Pancreas (tissue), 10 donors: ENCODE measurements at places on chromosomes 12 and 14.

DNA sequence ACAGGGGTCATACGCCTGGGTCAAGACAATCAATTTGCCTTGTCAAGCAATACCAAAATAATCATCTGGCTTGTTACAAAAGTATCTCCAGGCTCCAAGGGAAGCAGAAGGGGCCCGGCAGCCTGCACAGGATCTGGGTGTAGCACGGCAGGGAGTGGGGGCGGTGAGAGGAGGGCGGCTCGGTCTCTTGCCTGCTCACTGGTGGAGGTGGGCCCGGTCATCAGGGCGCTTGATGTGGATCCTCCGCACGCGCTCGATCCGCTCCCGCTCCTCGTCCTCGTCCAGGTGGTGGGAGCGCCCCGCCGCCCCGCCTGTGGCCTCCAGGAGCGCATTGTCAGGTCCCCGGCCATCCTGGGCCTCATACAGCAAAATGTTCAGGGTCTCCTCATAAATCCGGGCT lies 25.7 kb downstream of the KCTD10 start:
- no peak for DNase-seq

DNA sequence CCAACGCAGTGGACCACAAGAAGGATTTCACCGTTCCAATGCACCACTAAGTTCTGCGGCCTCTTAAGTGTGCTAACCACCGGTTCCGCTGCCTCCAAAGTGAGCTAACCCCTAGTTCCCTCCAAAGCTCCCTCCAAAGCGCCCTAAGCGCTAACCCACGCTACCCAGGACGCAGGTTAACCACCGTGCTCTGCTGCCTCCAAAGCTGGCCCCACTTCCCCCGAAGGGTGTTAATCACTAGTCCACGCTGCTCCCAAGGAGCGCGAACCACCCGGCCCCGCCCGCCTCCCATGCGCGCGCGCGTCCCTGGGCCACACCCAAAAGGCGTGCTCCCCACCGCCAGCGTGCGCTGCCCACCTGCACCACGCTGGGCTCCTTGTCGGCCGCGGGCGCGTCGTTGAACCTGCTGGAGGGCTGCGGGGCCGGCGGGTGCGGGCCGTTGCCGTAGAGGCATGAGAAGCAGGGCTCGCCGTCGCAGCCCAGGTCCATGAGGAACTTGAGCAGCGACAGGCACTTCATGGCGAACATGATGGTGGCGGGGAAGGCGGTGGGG lies 11.7 kb downstream of the FAM181A start:
- DNase-seq = no peak

- DNase-seq = no peak
Observed at GRCh38 chr14:52918486-52918885, 32.4 kb downstream of the FERMT2 start.

GRCh38 chr12:63955831-63956666 lies 111.5 kb downstream of the SRGAP1 start:
- DNase-seq = no peak

GRCh38 chr14:103541709-103542604 lies 13.0 kb downstream of the TRMT61A start:
- no peak for DNase-seq

DNA sequence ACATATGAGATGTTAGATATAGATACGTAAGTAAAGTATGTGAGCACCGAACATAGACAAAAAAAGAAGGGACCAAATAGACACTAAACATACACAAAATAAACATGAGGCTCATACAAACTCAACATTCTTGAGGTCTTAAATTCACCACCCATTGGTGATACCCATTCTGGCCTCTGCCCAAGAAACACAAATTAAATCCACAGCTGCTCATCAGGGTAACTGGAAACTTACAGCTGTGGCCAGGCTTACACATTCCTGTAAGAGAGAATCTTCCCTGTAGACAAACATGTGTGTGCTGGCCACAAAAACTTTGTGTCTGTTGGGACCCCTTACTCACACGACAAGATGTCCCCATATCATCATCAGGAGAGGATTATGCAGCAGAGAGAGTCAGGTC lies 22.4 kb downstream of the MAGOHB start:
- no peak for DNase-seq

DNA sequence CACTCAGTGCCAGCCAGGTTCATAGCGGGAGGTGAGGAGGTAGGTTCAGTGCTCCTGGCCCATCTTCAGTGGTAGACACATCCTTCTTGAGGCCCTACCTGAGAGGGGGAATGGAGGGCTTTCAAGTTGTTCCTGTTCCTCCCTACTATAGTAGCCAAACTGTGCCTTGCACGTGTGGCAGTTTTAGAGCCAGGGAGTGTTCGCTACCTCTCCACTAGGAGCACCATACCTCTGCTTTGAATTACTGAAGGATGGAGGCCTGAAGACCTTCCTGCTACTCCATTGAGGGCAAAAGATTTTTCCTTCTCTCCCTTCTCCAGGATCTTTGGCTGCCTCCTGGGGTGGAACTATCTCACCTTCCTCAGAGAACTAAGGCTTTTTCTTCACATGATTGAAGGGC lies 5.9 kb upstream of the ALG10 start:
- DNase-seq = no peak

- no peak for DNase-seq
Observed at GRCh38 chr14:22291406-22291805, 297.6 kb downstream of the DAD1 start.

DNA sequence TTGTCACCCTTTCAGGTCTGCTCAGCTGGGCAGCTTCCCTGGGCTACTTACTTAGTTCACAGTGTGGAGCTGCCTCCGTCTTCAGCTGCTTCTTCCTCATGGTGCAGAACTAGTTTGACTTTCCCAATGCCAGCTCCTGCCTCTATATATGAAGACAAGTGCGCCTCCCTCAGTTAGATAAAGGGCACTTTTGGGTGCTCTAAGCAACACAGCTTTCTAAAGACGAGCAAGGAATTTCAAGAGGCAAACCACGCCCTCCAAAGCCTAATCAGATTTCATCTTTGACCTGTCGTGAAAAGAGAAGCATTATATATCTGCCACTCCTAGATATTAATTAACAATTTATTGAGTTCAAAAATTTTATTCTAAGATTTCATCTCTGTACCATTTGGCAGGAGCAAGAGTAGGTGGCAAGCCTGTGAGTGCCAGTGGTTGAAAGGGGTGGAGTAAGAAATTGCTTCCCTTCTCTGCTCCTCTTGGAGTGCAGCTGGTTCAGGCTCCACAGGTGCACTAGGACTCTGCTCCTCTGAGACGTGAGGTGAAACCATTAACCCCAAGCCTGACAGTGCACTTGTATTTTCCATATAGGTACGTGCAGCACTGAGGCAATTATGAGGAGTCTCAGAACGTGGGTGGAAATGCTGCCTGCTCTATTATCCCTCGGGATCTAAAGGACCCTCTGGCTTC lies 2.1 kb upstream of the SLC11A2 start:
- no peak for DNase-seq

GRCh38 chr12:5033883-5034282 lies 9.8 kb upstream of the KCNA5 start:
- DNase-seq = no peak

DNA sequence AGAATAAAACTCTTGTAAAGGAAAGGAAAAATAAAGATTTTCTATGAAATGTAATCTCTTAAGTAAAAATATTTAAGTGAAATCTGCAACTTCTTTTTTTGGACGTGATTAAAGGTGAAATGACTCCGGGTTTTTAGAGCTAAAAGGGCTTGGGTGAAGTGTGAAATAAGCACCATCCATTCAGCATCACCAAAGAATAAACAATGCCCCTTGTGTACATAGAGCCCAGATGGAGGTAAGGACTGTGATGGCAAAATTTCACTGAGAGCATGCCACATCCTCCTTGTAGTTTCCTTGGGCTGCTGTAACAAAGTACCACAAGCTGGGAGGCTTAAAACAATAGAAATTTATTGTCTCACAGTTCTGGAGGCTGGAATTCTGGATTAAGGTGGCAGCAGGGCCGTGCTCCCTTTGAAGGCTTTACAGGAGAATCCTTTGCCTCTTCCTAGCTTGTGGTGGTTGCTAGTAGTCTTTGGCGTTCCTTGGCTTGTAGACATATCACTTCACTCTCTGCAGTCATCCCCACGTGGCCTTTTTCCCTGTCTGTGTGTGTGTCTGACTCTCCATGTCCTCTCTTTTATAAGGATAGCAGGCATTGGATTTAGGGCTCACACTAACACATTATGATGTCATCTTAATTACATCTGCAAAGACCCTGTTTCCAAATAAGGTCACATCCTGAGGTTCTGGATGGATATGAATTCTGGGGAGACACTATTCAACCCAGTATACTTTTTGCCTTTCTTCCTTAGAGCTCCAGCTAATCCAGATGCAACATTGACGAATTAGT lies 24.2 kb downstream of the ZNF664 start:
- no peak for DNase-seq
